ENCODE measurements at places on chromosomes 7 and 10.

- DNase-seq, result no peak
These were observed 2.4 kb upstream of the CFAP69 start for GRCh38 chr7:90242369-90243168.

- DNase-seq, result no peak
These were observed 21.3 kb downstream of the GBF1 start for GRCh38 chr10:102266670-102267069.

- no peak for DNase-seq
These were observed 19.1 kb downstream of the SLC16A12 start for GRCh38 chr10:89516149-89516832.

GRCh38 chr7:47285860-47286491 is 295.9 kb downstream of the TNS3 start:
- no peak for DNase-seq

DNA sequence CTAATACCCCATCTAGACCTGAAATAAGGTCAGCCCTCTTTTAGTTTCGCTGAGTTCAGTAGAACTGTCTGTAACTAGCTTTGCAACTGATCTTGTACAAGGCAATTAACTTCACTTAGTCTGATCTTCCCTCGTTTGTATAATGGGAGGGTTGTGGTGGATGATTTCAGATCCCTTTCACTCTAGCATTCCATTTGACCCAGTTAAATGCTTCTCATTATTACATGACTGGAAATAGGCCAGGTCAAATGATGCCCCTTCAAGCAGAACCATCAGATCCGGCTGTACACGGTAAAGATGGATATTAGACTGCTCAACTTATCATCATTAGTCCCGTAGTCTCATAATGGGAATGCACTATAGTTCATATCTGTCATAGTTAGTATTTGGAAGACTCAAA is 1009.0 kb downstream of the LRMDA start:
- no peak for DNase-seq

- no peak for DNase-seq
These were observed 523.6 kb downstream of the KIF20B start for GRCh38 chr10:90224791-90225566.

GRCh38 chr10:62616885-62617590 is 187.5 kb upstream of the ADO start:
- no peak for DNase-seq

- DNase-seq, result peak; percentile 48
These were observed 250.0 kb upstream of the KLF6 start for GRCh38 chr10:4034907-4035598.

DNA sequence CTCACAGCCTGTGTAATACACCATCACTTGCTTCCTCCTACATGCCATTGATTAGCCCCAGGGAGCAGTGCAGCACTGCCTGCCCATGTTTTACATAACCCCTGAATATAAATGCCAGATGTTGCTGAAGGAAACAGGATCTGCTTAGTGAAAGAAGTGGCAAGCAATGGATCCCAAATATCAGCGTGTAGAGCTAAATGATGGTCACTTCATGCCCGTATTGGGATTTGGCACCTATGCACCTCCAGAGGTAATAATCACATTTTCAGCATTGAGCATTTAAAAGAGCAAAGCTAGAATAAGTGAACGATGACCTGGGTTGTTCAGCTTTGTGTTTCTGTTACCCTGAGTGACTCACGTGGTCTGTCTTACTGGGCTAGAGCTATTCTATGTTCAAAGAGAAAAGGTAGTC is at the start of gene AKR1C4:
TSS of gene AKR1C4 (plus strand) at position 136 of the 412 bp plus-strand sequence. CDS start at position 167, 31 bp downstream.
- no peak for DNase-seq

DNA sequence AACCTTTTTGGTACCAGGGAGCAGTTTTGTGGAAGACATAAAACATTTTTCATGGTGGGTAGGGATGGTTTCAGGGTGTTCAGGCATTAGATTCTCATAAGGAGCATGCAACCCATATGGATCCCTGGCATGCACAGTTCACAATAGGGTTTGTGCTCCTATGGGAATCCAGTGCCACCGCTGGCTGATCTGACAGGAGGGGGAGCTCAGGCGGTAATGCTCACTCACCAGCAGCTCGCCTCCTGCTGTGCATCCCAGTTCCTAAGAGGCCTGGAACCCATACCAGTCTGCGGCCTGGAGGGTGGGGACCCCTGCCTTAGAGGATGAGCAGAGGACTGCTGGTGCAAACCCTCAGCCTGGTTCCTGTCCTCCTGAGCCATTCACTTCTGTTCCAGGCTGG is 561.7 kb downstream of the SDK1 start:
- no peak for DNase-seq
